ENCODE measurements at places on chromosomes 5 and 9.
A peak's percentile ranks its signal among the peaks of the same experiment; 100 is the strongest.

GRCh38 chr5:98483301-98483685 lies 290.2 kb upstream of the RGMB start:
- DNase-seq, result peak; percentile 82

- DNase-seq, result no peak
Observed at GRCh38 chr5:178279026-178279722, 46.6 kb upstream of the PHYKPL start.

DNA sequence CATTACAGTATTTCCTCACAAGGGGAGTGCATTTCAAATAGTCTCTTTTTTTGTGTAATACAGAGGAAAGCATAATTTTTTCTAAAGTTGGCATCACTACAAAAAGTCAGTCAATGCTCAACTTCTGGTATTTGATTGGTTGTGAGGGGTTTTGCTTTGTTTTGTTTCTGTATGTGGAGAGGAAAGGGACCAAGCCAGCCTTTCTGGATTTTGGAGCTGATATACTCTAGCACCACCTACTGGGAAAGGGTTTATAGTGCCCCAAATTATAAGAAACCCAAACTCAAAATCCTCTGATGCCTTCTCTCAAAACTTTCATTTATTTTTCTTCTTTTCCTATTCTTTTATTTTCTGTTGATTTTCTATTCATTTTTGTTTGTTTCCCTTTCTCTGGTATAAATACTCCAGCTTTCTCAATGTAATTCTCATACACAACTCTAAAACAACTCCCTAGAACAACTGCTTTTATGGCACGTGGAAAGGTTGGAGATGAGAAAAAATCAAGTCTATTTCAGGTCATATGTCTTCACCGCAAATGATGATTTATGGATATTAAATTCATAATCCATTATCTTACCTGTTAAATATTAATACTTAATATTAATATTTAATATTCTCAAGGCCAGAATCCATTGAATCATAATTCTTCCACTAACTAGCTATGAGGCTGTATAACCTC lies 69.5 kb upstream of the ANXA1 start:
- no peak for DNase-seq

DNA sequence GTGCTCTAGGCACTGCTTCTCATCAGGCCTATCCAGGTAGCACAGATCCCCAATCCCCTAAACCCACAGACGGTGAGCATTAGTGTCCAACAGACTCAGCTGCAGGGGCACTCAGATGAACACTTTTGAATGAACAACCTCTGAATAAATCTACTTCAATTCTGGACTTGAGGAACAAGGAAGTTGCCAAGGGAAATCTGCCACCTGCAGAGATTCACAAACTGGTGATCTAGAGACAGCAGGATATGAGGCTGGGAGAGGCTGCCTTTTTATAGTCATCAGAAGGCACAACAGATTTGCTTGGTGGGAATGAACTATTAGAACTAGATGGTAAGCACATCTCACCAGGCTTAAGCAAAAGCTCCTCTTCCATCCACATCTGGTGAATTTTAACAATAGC lies 7.0 kb upstream of the HK3 start:
- DNase-seq, result no peak

- no peak for DNase-seq
Observed at GRCh38 chr5:37569466-37569865, 190.3 kb downstream of the WDR70 start.

DNA sequence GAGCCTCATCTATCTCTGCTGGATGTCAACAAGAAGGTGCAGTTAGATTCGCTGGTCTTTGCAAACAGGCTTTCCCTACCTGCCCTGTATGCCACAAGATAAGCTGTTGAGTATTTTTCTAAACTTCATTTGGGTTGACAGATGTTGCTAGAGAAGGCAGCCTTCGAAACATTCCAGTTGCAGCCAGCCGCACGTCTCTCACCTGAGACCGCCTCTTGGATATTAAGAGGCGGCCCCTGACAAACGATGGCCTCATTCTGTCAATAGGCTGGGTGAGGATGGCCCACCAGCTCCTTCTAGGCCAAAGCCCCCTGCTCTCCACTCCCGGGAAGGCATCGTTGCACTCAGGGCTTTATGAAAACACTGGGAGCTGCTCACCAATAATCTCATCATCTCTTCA lies 181.6 kb downstream of the DAB2IP start:
- DNase-seq, result no peak

DNA sequence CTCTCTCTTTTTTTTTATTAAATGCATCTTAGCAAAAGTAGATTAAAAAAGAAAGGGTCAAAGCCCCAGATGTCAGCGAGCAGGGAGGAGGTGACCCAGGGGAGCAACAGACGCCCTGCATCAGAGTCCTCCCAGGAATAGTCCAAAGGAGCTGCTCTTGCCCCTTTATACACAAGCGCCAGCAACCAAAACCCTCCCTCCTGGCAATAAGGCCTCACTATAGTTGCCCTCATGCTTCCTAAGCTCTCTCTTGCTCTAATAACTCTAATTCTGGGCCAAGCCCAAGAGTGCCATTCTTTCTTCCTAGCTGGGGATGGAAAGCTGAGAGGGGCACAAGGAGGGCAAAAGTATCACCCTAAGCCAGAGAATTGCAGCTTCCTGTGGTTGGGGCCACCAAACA lies 26.3 kb downstream of the PCDHGC5 start:
- DNase-seq, result no peak

DNA sequence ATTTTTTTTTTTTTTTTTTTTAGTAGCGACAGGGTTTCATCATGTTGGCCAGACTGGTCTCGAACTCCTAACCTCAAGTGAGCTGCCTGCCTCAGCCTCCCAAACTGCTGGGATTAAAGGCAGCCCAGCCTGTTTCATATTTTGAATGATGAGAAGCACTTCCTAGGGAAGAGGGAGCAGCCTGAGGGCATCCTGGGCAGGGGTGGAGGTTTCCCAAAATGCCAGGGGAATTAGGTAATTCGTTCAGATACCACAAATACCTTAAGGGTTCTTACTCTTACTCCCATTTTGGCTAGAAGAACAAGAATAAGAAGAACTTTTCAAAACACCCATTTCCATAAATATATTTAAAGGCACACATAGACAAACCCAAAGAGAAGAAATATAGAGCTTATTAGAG lies 29.5 kb upstream of the RAPGEF1 start:
- DNase-seq, result no peak

DNA sequence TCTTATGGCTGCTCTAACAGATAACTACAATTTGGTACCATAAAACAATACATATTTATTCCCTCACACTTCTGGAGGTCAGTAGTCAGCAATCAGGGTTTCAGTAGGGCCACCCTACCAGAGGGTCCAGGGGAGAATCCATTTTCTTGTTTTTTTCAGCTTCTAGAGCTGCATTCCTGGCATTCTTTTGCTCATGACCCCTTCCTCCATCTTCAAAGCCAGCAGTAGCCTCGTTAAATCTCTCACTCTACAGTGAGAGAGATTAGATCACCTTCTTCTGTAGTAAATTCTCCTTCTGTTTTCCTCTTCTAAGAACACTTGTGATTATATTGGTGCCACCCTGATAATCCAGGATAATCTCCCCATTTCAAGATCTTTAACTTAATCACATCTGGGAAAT lies 187.4 kb downstream of the RFK start:
- no peak for DNase-seq

DNA sequence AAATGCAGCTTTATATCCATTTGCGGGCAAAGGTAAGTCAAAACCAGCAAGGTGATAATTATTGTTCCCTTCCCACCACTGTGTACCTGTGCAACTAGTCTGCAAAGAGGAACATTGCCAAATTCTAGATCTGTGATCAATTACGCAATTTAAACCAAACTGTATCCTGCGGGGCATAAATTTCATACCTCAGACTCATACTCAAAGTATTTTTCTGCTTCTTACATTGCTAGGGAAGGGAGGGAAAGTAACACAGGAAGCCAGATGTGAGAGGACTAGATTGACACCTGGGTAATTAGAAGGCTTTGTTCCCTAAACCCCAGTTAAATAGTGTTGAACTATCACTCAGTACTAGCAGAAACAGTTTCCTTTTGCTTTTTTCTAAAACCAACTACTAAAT lies 240.2 kb upstream of the ZNF608 start:
- DNase-seq, result no peak

DNA sequence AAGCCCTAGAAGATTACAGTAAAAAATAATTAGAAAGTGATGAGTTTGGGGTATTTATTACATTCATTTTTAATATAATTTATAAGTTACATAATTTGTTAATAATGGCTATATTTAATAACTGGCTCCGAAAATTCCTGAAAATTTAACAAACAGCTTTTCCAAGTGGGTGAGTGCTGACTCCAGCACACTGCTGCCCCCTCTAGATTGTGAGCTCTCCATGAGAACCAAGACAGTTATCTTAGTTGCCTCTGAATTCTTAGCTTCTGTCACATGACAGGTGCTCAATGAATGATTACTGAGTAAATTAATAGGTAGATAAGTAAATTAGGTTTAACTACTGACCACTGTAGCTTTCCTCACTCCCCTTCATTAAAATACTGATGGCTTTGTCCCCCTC lies 7.8 kb downstream of the KLHL3 start:
- DNase-seq, result no peak

GRCh38 chr9:96567203-96567700 lies 52.4 kb downstream of the CDC14B start:
- no peak for DNase-seq

- no peak for DNase-seq
Observed at GRCh38 chr5:93583768-93584595, 960 bp downstream of the NR2F1 start.

DNA sequence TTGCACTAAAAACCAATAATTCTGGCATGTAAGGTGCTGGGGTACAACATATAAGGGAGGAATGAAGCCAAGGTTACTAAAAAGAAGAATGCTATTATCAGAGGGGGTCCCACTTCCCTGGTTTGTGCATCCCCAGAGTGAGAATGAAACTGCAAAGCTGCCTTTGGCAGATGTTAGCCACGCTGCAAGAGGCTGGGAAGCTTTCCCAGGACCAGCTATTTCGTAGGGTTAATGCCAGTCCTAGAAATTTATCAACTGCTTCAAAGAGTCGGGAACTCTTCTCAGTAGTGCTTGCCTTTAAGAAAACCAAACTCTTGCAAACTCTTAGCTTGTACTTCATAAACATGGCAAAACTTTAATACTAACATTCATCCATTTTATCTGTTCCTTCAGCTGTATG lies 87.5 kb upstream of the NR5A1 start:
- DNase-seq, result no peak

DNA sequence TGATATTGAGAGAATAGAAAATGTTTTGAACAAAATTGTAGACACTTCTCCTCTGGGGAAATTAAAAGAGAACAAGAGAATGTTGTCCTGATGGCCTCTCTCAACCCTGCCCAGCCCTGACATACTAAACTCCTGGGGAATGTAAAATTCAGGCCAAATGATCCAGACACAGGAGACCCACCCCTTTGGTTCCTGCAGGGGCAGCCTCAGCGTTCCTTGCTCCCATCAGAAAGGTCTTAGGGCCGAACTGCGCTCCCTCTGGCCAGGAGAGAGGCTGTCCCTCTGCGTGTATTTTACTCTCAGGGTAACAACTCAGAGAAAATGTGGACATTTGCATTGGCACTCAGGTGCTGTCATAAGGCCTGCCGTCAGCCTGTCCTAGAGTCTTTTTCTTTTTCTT lies 616.3 kb upstream of the KLF4 start:
- DNase-seq, result no peak

- no peak for DNase-seq
Observed at GRCh38 chr5:151153766-151154272, 3.8 kb downstream of the ANXA6 start.

DNA sequence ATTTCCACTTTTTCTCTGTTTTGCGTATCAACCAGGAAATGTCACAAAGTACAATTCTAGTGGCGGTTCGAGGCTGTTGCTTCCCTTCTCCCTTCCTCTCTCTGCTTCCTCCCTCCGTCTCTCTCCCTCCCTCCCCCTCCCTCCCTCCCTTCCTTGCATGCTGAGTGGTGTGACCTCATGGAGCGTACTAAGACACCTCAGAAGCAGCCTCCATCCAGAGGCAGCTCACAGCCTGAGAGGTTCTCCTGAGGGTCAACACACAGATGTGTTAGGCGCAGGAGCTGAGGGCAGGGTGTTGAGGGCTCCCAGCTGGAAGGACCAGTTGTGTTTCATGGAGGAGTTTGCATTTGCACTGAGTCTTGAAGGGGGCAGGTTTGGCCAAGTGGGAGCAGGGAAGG lies 57.7 kb downstream of the COL5A1 start:
- DNase-seq, result no peak

DNA sequence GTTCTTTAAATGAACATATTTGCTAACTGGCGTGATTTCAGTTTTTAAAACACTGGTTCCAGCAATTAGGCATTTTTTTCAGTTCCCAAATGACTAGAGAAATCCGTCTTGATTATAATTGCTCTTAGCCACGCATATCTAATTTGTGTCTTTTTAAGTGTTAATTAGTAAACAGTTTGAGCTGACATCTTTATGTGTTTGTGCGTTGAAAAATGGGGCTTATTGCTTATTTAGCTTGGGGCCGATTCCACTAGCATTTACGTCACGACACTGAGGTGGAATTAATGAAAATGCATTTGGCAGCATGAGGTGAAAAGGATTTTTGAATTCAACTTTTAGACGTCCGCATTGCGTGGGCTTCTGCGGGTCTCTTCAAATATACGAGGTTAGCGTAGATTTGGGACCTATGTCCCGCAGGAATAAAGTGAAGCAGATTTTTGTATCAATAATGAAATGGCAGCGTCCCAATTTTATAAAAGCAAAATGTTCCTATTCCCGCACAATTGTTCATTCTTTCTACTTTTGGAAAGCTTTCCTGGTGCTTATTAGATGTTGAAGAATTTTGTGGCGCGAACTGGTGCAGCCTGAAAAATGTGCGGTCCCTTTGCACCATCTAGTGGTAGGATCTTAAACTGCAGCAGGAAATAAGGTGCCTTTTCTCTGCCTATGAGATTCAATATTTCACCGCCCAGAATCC lies 122.7 kb upstream of the LMX1B start:
- DNase-seq, result no peak

DNA sequence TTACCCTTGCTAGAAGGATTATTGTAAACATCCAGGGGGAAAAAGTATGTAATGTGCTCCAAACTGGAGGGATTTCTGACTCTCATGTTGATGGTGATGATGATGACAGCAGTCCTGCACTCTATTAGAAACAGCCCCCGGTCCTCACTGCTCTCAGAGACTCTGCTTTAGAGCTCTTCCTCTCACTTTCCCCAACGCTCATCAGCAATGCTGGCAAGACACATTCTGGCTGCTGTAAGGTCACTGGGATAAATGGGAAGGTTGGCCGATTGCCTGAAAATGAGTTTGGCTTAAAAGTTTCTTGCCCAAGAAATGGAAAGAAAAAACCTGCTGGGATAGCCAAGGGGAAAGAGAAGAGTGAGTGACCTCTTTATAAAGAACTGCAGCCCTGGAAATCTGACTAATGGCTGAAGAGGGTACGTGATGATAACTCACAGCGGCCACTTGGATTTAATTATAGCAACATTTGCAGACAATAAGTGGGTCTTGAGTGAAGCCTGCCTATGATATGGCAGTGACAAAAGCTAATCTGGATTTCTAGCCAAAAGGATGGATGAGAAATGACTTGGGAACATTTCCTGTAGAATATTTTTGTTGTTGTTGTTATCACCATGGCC lies 235.8 kb downstream of the TMEM38B start:
- no peak for DNase-seq

GRCh38 chr9:81600631-81601030 lies 88.7 kb downstream of the TLE1 start:
- DNase-seq, result no peak

GRCh38 chr5:149333711-149334443 lies 11.4 kb upstream of the GRPEL2 start:
- peak; percentile 33 for DNase-seq

All from AG04449 (cell line).